Articular chondrocyte of knee joint (primary cell): ENCODE measurements at places on chromosomes 12 and 14. TPM values are rescaled to one million over a fixed set of nuclear protein-coding genes. Genes with fewer than 3 reads are reported as not detected.

KIF5A gene
- under 0.01 and 0.22 TPM in 2 replicates for total RNA-seq

TAS2R19 gene
- total RNA-seq, result 10.5 and 11.1 TPM in 2 replicates

RCOR1 gene
- 13.9 and 15.1 TPM in 2 replicates for total RNA-seq

CEP170B gene
- 14.7 and 17.0 TPM in 2 replicates for total RNA-seq

GABARAPL1 gene
- 46.3 and 49.6 TPM in 2 replicates for total RNA-seq

KLRC1 gene
- not detected in 2 replicates for total RNA-seq

CBLN3 gene
- 6.1 and 7.5 TPM in 2 replicates for total RNA-seq

SRGAP1 gene
- total RNA-seq, result 32.8 and 35.8 TPM in 2 replicates
